Cortex of kidney (tissue), 1 donor: ENCODE measurements at places on chromosomes 4 and X.

- no peak for DNase-seq
These were observed 509.6 kb downstream of the MID1IP1 start for GRCh38 chrX:39310891-39311290.

DNA sequence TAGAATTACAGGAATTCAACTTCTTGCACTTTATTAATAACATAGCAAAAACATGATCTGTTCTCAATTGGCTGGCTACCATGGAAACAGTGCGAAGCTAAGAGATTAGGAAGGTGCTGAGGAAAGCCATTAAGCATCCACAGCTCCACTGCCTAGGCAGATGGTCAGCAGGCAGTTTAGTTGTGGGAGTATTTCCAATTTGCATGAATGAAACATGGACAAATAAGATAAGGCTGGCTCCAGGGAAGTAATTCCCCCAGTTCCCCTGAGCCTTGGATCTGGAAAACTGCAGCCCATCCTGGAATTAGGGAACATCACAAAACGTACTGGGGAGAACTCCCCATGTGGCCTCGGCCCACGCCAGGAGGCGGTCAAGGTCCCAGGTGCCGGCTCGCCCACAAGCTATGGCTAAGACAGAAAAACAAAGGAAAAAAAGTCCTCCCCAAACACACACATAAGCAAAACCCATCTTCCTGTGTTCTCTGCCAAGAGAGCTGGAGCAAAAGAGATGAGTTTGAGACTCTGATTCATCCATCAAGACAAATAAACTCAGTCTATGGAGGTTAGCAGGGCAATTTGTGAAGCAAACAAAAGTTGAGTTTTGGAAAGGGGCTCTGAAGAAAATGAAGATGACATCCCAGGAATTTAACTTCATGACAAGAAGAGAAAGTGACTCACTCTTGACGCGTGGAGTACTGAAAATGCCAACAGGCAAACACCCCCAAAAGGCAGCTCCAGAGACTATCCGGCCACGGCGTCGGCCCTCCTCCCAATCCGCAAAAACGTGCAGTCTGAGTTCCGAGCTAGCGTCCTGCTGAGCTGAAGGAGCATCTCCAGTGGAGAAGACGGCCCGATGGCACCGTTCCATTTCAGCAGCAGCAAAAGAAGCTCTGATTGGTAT is 45.1 kb downstream of the IGFBP7 start:
- DNase-seq: no peak

GRCh38 chr4:112348488-112349158 is 51.5 kb downstream of the ALPK1 start:
- DNase-seq: no peak

DNA sequence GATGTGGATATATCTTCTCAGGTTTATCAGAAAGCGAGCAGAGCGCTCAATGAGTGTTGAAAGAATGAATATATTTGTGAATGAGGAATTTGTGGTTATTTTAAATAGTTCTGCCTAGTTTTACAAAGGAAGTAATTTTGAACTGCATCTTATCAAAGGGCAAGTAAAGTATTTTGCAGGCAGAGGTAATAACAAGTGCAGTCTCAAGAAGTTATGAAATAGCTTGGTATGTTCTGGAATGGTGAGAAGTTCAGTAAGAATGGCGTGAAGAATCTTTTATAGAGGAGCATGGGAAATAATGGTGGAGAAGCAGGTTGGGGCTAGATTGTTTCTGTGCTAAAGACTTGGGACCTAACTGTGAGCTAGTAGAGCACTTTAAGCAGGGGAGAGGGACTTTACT is 10.9 kb downstream of the TMA16 start:
- no peak for DNase-seq

GRCh38 chrX:67094061-67094460 is 449.8 kb upstream of the AR start:
- no peak for DNase-seq

DNA sequence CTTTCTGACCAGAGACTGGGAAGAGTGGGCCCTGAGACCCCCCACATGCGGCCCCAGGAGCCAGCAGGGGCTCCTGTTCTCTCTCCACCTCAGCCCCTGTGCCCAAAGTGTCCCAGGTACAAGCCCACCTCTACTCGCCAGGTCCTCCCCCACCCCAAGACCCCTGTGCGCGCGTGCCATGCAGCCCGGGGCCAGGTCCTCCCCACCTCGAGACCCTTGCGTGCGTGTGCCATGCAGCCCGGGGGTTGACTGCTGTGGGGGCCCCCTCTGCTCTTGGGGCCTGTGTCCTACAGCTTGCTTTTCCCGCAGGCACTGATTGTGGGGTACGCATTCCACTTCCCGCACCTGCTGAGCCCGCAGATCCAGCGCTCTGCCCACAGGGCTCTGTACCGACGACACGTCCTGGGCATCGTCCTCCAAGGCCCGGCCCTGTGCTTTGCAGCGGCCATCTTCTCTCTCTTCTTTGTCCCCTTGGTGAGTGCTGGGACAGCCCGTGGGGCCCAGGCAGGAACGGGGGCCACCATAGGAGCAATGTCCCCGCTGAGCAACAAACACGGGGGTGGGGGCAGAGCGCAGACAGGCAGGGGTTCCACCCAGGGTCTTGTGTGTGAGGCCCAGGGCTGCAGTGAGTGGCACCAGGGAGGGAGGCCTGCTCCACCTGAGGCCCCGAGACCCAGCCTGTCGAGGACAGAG is 20.3 kb downstream of the DGKQ start:
- DNase-seq: no peak

GRCh38 chr4:126784966-126785580 is 847.7 kb upstream of the INTU start:
- no peak for DNase-seq
